ENCODE measurements at places on chromosomes 6 and 20. TPM values are rescaled to one million over a fixed set of nuclear protein-coding genes. Genes with fewer than 3 reads are reported as not detected.

DNA sequence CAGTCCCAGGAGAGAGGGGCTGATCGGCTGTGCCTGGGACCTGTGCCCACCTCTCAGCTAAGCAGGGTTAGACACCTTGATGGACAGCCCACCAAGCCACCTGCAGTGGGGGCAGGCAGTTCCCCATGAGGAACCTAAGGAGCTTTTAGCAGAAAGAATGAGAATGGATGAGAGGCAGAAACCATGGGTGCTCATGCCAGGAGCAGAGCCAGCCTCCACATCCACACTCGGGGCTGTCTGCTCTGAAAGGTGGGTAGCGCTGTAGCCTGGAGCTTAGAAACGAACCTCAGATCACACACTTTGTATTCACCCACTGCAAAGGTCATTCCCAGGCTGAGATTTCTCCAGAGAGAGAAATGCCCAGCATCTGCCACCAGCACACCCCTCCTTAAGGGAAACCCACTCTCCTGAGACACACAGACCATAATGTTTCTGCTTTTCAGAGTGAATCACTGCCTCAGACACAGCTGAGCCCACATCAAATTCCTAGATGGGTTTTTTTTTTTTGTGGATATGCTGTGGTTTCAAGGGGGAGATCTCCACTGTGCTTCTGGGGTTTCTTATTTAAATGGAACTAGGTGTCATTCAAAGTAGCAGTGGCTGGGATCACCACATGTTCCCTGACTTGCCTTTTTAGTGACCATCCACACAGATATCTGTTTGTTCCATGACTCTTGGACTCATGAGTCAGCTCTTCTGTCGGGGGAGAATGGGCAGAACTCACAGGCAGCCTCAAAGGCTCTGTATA lies 218.9 kb downstream of the EYA2 start:
- DNase-seq: no peak
- no peaks in the 10 kb centered on the region for H3K36me3 ChIP-seq
- no peaks in the 10 kb centered on the region for H3K27me3 ChIP-seq
- H3K4me3 ChIP-seq: no peak overlapping the region
- H3K27ac ChIP-seq: no peak overlapping the region

- peaks cover 5% of the 10 kb centered on the region for H3K4me1 ChIP-seq
- peak overlapping the region; percentile 67 for H3K4me3 ChIP-seq
- DNase-seq: no peak
- no peaks in the 10 kb centered on the region for H3K36me3 ChIP-seq
Measured at GRCh38 chr20:62367633-62368391, 700 bp upstream of the LAMA5 start.

DNA sequence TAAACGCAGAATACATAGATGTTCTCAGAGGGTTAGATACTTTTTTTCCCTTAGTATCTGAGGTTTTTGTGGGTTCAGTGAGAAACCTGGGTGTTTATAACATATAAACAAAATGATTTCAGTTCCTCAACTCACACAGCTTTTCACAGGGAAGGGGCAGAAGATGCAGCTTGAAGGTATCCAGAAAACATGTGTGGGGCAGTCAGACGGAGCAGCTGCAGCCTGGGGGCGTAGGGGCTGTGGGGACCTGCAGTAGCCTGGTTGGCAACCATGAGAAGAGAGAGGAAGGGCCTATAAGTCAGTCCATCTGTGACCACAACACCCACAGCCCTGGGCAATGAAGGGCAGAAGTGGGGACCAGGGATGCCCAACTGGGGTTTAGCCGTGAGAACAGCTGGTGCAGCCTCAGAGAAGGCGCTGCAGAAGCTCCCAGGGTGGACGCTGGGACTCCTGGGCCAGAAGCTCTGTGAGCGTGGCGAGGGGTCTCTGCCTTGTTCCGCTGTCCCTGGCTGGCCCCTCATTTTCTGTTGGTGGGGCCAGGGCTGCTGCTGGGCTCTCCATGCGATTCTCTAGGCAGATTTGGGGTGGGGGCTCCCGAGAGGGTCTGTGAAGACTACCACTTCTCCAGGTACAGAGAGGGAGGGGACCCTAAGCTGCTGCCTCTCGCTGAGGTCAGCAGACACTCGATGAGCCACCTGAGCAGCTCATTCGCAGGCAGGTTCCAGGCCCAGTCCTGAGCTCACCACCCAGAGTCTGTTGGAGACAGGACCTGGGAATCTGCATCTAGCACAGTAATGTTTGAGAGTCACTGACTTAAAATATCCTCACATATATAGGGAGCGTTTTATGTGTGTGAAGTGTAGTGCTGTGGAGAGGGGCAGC lies 181.2 kb downstream of the ZDHHC14 start:
- no peaks in the 10 kb centered on the region for H3K36me3 ChIP-seq
- DNase-seq: no peak
- H3K27ac ChIP-seq: no peak overlapping the region
- no peaks in the 10 kb centered on the region for H3K4me1 ChIP-seq
- no peak overlapping the region for H3K4me3 ChIP-seq

- DNase-seq: peak; percentile 28
- H3K4me1 ChIP-seq: peaks cover 6% of the 10 kb centered on the region
- H3K27me3 ChIP-seq: no peaks in the 10 kb centered on the region
- peak overlapping the region; percentile 46 for H3K4me3 ChIP-seq
Measured at GRCh38 chr6:33571637-33572316, 8.3 kb downstream of the BAK1 start.

DNA sequence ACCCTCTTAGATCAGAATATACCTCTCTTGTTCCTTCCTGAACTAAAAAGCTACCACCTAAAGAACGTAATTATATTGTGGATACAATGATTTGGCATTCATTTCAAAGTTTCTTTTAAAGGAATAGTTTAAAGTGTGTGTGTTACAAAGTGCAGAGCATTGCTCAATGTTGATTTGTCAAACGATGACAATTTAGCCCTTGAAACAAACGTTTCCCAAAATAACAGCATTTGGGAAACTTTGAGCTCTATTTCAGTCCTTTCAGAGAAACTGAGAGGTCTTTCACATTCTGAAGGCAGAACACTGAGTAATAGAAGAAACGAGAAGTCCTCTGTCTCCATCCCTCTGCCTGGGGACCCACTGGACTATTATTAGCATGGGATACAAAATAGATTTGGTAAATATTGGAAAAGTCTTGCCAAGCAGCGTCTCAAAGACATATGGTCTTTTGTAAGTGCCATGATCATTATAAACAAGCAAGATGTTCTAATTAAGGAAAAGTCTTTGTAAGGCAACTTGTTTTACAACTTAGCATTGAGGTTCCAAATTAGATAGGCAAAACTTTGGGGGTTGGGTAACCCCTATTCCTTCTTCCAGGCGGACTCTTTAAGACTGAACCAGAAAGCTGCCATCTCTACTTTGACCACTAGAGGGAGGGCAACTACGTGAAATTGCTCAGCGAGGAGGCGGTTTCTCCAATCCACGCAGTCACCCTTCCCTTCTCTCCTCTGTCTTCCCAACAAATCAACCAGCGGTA lies 208.8 kb downstream of the RNF144B start:
- no peaks in the 10 kb centered on the region for H3K27me3 ChIP-seq
- H3K36me3 ChIP-seq: no peaks in the 10 kb centered on the region
- peak; percentile 49 for DNase-seq
- H3K4me3 ChIP-seq: no peak overlapping the region

- no peak for DNase-seq
- no peaks in the 10 kb centered on the region for H3K4me1 ChIP-seq
- no peak overlapping the region for H3K4me3 ChIP-seq
- H3K36me3 ChIP-seq: no peaks in the 10 kb centered on the region
Measured at GRCh38 chr20:54044156-54044555, 26.2 kb downstream of the BCAS1 start.

DNA sequence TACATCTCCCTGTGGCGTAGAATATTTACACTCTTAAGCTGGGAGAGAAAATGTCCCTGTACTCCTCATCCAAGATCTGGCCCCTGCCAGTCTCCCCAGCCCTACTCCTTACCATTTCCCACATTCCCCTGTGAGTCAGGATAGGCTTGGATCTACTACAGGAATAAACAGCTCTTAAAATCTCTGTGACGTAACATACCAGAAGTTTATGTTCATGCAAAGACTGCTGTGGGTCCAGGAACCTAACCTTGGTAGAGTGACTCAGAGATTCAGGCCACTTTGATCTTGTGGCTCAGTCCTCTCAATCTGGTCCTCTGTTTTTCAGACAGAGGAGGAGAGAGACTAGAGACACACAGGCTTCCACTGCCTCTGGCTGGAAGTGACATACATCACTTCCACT lies 38.5 kb upstream of the GPR6 start:
- H3K27ac ChIP-seq: no peak overlapping the region
- H3K4me3 ChIP-seq: no peak overlapping the region
- no peaks in the 10 kb centered on the region for H3K4me1 ChIP-seq
- H3K27me3 ChIP-seq: no peaks in the 10 kb centered on the region
- H3K36me3 ChIP-seq: no peaks in the 10 kb centered on the region

DNA sequence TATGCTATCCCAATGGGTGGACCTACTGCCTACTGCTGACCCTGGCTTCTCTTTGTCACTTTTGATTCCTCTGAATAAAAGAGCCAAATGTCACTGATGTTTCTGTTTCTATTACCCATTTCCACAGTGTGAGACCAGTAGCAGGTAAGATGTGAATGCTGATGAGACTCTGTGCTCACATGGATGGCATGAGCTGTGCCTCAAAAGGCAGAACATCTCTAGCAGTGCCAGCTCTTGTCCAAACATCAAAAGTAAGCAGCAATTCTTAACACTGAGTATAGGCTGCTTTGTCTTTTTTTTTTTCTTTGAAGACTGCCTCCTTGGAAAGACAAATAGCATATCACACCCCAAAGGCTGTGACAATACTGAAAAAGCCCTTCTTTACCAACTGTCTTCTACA lies 459.2 kb upstream of the RUNX2 start:
- no peak for DNase-seq
- no peak overlapping the region for H3K4me3 ChIP-seq
- no peaks in the 10 kb centered on the region for H3K36me3 ChIP-seq
- no peak overlapping the region for H3K27ac ChIP-seq
- no peaks in the 10 kb centered on the region for H3K27me3 ChIP-seq
- no peaks in the 10 kb centered on the region for H3K4me1 ChIP-seq

Gene BPI
- total RNA-seq: not detected

Gene F13A1
- total RNA-seq: 58.8 TPM

Gene LY6G6F
- total RNA-seq: not detected

Gene PLN
- 140 TPM for total RNA-seq

Data from uterus (tissue), 4 donors.